ENCODE measurements at places on chromosomes 12 and 14.

DNA sequence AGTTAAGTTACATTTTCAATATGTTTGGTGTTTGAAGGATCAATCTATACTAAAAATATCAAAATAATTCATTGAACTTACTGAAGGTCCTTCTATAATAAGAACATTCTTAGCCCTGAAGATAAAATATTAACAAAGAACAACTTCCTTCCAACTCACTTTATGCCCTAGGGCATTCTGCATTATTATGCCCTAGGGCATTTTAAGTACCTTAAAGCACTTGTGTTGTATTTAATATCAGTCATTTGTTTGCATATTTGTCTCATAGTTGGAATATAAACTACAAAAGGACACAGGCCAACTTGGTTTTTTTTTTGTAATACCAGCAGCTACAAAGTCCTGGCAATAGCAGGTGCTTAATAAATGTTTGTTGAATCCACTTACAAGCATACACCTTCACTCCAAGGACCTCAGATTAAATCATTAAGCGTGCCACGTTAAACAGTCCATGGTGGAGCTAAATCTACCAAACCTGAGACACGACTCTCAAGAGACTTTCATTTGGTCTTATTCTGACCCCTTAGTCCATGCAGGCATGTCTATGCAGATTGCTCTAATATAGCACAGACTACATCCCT lies 50.7 kb downstream of the EPS8 start:
- no peak for DNase-seq

- DNase-seq = no peak
Observed at GRCh38 chr12:118560733-118561132, 184.4 kb downstream of the SUDS3 start.

- DNase-seq = no peak
Observed at GRCh38 chr12:117052386-117053049, 46.7 kb downstream of the TESC start.

GRCh38 chr12:12508612-12509011 lies 54.1 kb downstream of the DUSP16 start:
- peak; percentile 22 for DNase-seq

- DNase-seq = peak; percentile 81
Observed at GRCh38 chr14:88613552-88614010, 50.7 kb downstream of the ZC3H14 start.

GRCh38 chr12:75548879-75549278 lies 37.5 kb upstream of the KRR1 start:
- DNase-seq = no peak

DNA sequence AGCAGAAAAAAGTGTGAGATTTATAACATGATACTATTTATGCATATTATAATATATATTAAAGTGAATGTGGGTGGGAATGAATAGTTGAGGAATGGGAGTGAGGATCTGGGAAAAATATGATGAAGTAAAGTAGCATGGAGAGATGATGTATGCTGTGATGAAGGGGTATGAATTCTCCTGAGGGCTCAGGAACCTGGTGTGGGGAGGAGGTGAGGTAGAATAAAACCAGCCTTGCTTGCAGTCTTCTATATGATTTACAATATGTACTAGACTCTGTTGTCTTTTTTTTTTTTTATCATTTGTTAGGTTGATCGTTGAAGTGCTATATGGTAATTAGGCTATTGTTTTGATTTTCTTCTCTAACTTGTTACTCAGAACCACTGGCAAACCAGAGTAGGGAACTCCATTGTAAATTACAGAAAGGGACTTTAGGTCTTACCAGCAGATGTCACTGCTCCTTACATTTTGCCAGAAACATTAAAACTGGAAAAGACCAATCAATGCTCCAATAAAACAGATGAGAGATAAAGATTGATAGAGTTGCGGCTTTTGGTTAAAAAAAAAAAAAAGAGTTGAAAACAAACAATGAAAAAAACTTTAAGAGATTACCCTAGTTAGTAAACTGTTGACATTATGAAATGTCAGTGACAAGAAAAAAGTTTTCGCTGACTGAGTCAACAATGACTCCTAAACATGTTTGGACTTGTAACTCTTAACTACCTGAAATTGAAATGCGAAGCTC lies 39.9 kb downstream of the ATL1 start:
- DNase-seq = peak; percentile 57

- no peak for DNase-seq
Observed at GRCh38 chr14:35287431-35288013, 4.7 kb upstream of the PSMA6 start.

GRCh38 chr14:44912041-44912869 lies 49.5 kb downstream of the KLHL28 start:
- no peak for DNase-seq

DNA sequence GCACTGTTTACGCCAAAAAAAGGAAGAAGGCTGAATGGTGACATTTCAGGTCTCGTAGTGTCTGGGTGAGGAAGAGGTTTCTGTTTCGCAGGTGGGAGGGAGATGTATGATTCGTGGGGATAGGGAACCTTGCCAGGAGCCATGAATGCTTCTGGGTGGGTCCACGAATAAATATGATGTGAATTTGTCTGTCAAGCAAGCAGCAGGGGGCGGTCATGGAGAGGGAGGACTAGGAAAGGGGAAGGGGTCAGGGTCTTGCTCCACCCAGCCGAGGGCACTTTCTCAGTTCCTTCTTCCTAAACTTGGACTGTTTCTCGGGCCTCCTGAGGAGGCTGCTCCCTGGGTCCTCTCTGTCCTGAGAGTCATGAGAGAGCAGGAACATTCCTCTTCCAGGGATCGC lies 72.5 kb downstream of the LGMN start:
- no peak for DNase-seq

DNA sequence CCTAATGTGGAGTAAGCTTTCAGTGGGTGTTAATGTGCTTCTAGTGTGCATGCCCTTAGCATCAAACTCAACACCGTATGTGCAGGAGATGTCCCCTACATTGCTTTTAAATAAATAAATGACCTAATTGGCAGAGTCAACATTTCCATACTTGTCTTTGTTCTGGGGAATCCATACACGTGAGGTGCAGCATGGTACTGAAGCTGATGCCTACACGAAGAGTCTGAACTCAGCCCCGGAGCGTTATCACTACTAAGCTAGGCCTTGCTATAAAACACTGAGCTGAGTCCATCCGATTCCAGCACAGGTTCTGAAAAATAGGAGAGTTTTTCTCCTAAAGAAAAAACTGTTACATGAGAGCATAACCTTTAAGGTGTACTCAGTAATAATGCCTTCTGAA lies 125.0 kb upstream of the DYRK2 start:
- DNase-seq = no peak

GRCh38 chr14:77554816-77555599 lies 56.4 kb upstream of the ISM2 start:
- DNase-seq = no peak

- no peak for DNase-seq
Observed at GRCh38 chr12:89962648-89963047, 254.0 kb upstream of the ATP2B1 start.

DNA sequence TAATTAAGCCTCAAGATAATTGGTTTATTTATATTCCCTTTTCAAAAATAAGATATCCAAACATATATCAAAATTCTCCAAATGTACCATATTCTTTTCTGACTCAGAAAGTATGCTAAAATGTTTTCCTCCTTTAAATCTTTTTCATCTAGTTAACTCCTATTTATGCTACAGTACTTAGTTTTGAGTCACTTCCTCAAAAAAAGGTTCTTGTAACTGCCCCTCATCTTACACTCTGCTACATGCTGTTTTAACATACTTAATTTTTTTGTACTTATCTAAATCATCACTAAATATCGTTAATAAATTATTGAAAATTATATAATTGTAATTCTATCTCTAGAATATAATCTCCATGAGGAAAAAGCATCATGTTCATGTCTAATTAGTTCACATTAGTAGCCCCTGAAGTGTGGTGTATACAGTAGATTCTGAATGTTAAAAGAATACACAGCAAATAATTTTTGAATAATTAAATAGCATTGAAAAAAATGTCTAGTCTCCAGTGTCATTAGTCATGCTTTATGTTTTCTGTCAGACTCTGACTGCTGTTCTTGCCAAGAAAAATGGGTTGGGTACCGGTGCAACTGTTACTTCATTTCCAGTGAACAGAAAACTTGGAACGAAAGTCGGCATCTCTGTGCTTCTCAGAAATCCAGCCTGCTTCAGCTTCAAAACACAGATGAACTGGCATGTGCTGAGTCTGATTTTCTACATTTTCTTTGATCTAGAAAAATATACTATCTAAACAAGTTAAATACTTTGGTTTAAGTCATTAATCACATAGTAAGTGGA lies 3.5 kb downstream of the KLRD1 start:
- no peak for DNase-seq

GRCh38 chr12:118964988-118965387 lies 16.4 kb upstream of the SRRM4 start:
- DNase-seq = no peak

DNA sequence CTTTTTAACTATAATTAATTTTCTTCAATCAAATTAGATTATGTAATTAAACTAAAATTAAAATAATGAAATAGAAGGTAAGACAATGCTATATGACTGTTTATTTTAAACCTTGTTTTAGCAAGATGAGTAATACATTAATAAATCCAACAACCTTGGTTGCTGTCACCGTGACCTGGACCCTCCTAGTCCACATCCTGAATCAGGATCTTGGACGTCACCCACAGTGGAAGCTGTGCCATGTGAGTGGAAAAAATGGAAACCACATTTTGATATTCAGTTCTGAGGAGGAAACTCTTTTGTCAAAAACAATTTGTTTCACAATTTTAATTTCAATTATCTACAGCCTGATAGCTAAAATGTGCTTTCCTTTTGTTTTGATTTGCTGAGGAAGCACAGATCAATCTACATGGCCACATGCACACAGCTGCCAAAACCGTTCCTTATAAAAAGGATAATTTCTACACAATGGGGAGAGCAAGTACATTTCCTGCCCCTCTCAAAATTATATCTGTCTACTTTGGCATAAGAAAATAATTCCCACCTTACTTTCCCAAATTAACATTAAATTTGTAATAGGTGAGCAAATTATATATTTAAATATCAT lies 255.5 kb downstream of the RASSF9 start:
- no peak for DNase-seq

DNA sequence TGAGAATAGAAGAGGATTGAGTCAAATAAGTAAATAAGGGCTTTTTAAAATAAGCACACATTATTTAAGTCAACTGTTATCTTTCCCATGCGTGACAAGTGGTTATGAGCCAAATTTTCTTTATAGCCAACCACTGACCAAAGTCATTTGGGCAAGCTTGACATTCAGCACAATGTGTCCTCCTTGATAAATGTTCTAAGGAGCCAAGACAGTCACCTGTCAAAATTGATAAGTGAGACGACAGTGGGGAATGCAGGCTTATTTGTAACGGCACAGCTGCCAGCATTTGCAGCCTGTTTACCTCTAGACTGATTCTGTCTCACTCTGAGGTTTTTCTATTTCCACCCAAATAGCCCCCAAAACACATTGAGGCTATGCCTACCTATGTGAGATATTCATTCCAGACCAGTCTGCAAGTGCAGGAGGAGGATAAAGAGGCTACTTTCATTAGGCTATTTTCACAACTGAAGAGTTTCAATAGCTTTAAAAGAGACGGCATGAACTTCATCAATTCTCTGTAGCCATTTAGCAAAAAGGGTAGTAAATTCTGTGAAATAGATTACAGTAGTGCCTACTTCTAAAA lies 339.5 kb downstream of the PDZRN4 start:
- DNase-seq = no peak

All from EL (cell line).